Skeletal muscle cell (primary cell): ENCODE measurements at places on chromosomes 2 and 18.

GRCh38 chr18:79461627-79462026 is 65.9 kb downstream of the NFATC1 start:
- no peak for DNase-seq

GRCh38 chr2:130765464-130765863 is 10.1 kb downstream of the AMER3 start:
- no peak for DNase-seq

DNA sequence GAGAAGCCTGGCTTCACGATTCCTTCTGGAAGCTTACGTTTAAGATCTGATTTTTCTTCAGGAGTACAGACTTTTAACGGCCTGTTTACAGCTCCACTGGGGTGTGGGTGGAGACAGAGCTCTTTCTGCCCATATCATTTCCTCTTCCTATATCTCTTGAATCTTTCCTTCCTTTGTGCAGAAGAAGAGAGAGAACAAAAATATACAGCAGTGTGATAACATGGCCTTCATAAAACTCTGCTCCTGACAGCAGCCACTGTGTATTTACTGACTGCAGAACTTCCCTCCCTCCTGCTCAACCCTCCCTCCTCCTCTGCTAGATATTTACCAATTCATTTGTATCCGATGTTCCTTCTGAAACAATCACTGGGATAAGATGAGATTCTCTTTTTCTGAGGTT is 34.1 kb upstream of the REEP1 start:
- DNase-seq = no peak

- DNase-seq = no peak
Observed at GRCh38 chr2:69764286-69765095, 22.6 kb downstream of the ANXA4 start.

DNA sequence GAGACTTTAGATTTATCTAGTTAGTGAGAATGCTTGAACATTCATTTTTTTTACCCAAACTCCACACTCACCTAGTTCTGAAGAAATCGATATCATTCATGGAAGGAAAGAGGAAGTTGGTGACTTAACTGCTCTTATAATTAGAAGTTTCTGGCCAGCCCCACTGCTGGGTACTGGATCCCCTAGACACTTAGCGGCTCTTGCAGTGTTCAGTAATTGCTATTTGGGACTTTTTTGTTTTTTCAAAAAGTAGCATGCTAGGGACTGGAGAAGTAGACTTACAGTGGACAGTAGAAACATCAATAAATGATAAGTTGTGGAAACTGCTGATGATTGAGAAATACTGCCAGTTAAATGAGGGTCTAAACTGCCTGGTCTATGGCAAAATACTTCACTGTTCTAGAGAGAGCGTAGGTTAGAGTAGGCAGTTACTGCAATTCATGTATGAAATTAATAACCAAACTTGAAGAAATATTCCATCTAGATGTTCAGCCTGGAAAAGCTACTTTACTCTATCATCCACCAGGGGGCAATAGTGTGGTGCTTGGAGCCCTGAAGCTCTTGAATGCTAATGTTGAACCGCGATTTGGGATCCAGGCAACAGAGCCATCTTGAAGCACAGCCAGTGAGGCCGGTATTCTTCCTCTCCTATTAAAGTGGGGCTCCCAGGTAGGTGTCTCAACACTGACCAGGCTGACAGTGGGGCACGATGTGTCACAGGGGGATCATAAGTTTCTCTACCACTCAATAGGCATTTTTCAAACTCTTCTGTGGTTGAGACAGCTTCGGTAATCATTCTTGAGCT is 146.1 kb upstream of the SESTD1 start:
- peak; percentile 11 for DNase-seq

DNA sequence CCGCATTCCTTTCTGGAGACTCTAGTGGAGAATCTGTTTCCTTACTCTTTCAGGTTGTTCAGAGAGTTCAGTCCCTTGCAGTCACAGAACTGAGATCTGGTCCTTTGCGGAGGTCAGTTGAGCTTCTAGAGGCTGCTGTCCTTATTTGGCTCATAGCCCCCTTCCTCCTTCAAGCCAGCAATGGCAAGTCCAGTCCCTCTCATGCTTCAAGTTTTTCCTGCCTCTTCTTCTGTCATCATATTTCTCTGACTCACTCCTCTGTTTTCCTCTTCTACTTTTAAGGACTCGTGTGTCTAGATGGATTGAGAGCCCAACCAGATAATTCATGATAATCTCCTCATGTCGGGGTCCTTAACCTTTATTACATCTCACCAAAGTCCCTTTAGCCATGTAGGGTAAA is 173.5 kb upstream of the FOSL2 start:
- no peak for DNase-seq

DNA sequence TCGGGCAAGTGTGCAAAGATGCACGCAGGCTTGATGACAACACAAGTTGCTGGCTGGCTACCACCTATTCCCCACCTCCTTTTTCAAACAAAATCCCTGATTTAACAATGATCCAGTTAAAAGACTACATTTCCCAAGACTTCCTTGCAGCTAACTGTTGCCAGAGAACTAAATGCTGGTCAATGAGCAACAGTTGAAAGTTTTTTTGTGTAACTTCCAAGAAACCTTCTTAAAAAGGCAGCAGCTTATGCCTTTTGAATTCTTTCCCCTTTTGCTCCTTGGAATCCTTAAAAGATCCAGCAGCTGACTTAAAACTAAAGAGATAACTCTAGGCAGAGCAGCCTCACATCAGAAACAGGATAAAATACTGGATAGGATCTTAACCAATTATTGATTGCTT is 38.5 kb downstream of the NPHP1 start:
- no peak for DNase-seq
